ENCODE measurements at places on chromosomes 13 and 19.
A peak's percentile ranks its signal among the peaks of the same experiment; 100 is the strongest.

GRCh38 chr13:85828094-85828684 is 29.0 kb upstream of the SLITRK6 start:
- no peak for DNase-seq

DNA sequence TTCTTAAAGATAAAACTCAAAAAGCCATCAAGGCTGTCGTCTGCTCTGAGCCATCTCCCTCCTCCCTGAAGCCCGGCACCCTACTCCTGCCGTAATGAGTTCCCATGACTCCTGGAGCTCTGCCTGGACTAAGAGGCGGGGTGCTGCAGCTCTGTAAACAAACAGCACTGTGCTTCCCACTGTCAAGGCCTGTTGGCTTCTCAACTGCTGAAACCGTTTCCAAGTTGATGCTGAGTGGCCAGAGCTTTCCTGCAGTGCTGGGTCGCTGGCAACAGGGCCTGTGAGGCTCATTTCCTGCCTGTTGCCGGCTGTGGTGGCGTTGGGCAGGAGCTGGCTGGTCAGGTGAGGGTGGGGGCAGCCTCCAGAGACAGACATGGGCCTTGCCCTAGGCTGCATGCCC is 26.7 kb upstream of the ISYNA1 start:
- peak; percentile 85 for DNase-seq

DNA sequence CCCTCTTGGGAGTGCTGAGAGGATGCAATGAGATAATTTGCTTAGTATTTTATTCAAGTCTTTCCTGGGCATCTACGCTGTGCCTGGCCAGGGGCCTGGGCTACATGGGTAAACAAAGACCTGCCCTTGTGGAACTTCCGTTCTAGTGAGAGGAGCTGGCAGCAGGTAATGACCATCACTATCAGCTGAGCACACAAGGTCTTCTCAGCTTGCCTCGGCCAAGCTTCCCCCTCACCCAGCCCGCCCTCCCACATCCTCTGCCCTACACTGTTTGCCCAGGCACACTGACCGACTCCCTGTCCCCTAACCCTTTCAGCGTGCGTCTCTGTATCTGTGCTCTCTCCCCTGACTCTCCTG is 8.6 kb upstream of the FKRP start:
- DNase-seq, result no peak

GRCh38 chr19:19315444-19315843 is 4.9 kb downstream of the SUGP1 start:
- DNase-seq, result no peak

- no peak for DNase-seq
Observed at GRCh38 chr13:32051156-32051555, 19.6 kb downstream of the FRY start.

- DNase-seq, result no peak
Observed at GRCh38 chr13:30017880-30018279, 167.5 kb upstream of the UBL3 start.

DNA sequence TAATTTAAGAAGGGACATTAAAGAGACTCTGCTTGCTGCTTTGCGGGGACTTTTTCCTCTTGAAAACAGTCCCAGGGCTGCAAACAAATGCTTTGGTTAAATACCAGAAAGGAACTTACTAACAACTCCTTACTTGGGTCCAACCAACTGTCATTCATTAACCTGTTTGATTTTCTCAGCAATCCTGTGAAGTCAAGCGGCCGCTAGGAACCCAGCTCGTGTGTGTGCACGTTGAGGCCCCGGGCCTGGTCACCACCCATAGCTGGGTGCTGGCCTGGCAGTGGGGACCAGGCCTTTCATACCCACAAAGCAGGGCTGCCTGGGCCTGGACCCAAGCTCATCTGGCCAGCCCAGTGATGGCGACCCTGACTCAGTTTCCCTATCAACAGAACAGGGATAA is 50.7 kb downstream of the C1QTNF9 start:
- no peak for DNase-seq

GRCh38 chr13:35567406-35567980 is 91.0 kb upstream of the MAB21L1 start:
- no peak for DNase-seq

- DNase-seq, result no peak
Observed at GRCh38 chr13:112803422-112803821, 113.6 kb downstream of the ATP11A start.

DNA sequence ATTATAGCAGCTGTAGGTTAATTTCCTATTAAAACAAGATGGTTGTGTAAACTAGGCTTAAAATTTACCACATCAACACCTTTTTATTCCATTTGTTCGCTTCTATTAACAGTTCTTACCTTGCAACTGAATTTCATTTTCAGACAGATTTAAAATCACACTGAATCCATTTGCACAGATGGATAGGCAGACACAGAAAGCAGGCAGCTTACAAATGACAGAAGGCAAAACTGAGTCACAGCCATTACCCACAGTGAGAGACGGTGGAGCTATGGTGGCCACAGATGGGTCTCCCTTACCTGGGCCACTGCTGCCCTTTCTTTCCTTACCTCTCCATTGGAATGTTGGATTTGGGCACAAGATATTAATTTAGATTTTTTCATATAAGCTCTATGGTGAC is 1567.8 kb upstream of the SLC10A2 start:
- DNase-seq, result no peak

DNA sequence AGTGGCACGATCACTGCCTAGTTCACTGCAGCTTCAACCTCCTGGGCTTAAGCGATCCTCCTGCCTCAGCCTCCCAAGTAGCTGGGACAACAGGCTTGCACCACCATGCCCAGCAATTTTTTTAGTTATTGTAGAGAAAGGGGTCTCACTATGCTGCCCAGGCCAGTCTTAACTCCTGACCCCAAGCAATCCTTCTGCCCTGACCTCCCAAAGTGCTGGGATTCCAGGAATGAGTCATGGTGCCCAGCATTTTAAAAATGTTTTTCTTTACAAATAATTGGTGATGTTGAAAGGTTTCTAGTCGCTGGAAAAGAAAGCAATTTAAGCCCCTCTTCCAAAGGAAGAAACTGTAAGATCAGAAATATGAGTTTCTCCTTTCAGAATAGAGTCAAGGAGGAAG is 19.4 kb downstream of the DYRK1B start:
- DNase-seq, result no peak

DNA sequence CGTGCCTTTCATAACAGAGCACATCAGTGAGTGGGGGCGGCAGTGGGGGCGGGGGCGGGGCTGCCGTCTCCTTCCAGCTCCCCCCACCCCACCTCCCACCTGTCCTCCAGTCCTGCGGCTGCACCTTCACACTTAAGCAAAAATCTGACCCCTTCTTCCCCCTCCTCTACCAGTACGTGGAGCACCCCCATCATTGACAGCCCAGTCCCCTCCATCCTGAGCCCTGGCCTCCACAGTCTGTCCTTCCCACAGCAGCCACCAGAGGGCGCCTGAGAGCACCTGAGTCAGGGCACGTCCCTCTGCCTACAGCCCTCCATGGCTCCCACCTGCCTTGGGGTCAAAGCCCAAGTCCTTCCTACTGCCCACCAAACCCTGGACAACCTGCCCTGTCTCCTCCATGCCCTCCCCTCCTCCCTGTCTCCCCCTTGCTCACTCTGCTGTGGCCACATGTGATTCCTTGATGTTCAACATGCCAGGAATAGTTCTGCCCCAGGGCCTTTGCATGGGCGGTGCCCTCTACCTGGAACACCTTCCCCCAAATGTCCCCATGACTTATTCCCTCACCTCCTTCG is 4.0 kb downstream of the EBI3 start:
- no peak for DNase-seq

DNA sequence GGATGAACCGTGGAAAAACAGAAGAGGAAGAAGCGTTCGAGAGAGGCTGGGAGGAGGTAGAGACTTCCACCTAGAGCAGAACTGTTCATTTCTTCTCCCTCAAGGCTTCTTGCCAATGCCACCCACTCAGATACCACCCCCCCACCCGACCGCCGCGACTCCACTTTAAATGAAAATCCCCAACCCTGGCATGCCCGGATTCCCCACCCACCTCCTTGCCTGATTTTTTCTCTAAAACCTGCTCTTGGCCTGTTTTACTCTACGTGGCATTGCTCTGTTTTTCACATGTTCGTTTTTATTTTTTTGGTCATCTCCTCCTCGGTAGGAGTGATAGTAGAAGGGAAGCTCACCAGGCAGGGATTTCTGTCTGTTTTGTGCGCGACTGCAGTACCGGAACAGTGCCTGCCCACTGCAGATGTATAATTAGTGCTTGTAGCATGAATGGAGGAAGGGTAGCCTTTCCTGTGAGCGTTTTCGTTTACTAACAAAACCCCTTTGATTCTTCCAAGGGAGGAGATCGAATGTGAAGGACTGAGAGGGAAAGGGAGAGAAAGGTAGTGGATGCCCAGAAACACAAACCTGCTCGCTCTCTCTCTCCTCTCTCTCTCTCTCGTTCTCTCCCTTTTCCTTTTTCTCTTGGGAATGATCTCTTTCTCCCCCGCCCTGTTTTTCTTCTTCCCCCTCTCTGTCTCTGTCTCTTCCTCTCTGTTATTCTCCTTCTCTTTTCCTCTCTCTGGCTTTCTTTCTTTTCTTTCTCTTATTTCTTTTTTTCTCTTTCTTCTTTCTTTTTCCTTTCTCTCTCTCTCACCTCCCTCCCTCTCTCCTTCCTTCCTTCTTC is 2.2 kb downstream of the CD70 start:
- no peak for DNase-seq

GRCh38 chr13:73412933-73413332 is 354.1 kb downstream of the KLF5 start:
- no peak for DNase-seq

DNA sequence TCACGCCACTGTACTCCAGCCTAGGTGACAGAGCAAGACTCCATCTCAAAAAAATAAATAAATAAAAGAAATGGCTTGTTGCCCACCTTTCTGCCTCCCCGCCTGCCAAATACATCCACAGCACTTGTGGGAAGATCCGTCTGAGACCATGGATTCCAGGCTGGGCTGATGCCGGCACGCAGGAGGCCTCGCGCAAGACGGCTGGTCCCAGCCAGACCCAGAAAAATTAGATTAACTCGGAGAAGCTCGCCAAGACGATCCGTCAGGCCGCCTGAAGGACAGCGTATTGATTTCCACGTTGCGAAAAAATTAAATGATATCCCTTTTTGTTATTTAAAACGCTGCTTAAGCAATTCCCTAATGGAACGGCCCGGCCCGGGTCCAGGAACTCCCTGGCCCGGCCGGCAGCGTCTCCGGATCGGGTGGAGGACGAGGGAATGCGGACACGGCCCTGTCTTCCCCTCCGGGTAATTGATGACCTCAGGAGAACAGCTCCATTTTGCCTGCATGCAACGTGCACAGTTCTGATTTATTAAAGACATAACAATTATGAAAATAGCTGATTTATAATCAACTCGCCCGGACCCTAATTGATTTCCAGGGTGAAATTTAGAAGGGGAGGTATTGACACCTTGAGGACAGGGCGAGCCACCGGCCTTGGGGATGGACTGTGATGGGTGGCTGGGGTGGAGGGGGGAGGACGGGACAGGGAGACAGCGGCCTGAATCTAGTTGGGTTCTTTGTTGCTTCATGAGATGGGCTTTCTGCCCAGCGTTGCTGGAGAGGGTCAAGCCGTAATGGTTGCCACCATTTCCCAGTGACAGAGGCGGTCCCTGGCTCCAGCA is 52.1 kb downstream of the ZNRF4 start:
- no peak for DNase-seq

- DNase-seq, result no peak
Observed at GRCh38 chr19:50495020-50495531, 15.9 kb downstream of the JOSD2 start.

DNA sequence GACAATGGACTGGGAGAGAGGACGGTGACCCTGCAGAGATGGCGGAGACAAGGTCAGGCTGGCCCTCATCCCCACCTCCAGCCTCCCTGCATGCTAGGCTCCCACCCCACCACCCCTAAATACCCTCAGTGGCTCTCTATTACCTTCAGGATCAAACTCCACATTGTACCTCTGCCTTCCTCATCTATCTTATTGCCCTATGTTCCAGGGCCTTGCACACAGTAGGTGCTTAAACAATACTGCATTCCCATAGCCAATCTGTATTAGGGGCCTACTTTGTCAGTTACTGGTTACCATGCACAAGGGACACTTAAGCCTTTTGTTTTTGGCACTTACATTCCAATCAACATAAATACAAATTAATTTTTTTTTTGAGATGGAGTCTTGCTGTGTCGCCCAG is 6.5 kb downstream of the PALM3 start:
- DNase-seq, result no peak

GRCh38 chr13:114319441-114319913 is 5.2 kb downstream of the CHAMP1 start:
- peak; percentile 82 for DNase-seq

- DNase-seq, result no peak
Observed at GRCh38 chr19:16509141-16510061, 13.2 kb downstream of the C19orf44 start.

DNA sequence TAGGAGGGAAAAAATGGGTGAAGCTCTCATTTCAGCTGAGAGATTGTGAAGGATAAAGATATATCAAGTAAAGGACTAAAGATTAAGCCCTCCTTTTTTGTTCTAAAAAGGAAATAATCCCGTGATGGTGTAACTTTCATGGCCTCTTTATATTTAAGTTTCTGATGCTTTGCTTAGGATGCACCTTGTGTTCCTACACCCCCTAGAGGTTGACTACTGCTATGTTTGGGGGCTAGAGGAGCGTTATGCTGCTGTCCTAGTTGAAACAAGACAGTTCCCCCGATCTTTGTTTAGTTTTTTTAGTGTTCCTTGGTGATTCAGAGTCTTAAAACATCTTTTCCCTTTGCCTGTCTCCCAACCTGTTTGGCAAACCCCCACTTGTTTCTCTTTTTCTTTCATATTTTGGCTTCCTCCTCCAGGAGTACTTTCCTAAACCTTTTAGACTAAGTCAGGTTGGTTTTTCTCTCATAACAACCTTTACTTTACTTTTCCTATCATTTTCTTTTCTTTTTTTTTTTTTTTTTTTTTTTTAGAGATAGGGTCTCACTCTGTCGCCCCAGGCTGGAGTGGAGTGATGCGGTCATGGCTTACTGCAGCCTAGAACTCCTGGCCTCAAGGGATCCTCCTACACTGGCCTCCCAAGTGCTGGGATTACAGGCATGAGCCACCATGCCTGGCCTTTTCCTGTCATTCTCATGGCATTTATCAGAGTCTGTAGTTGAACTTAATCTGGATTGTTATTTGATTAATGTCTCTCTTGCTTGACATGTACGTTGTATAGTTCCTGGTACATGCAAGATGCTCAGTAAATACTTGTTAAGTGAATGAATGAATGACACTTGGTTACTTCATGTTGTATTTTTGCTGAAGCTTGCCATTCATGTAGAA is 2.8 kb downstream of the UBA2 start:
- no peak for DNase-seq

GRCh38 chr19:33191501-33191900 is 2.6 kb upstream of the LRP3 start:
- no peak for DNase-seq

DNA sequence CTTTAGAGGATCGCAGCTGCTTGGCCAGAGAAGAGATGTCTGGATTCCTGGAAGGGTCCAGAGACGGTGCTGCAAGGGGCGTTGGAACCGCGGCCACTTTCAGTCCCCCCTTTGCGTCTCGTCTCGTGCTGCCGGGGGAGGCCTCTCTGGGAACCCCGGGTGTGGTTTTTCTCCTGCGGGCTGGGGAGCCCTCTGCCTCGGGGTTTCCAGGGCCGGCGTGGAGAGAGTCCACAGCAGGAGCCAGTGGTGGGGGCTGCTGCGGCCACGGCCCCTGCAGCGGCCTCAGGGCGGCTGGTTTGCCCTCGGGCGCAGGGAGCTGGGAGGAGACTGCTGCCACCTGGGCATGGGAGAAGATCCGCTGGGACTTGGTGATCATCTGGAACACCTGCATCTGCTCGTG is 28.5 kb downstream of the ZNF541 start:
- no peak for DNase-seq

GRCh38 chr13:106095919-106096318 is 439.5 kb downstream of the EFNB2 start:
- no peak for DNase-seq

All from GM04503 (cell line).